ENCODE measurements at places on chromosomes 6 and 20.

DNA sequence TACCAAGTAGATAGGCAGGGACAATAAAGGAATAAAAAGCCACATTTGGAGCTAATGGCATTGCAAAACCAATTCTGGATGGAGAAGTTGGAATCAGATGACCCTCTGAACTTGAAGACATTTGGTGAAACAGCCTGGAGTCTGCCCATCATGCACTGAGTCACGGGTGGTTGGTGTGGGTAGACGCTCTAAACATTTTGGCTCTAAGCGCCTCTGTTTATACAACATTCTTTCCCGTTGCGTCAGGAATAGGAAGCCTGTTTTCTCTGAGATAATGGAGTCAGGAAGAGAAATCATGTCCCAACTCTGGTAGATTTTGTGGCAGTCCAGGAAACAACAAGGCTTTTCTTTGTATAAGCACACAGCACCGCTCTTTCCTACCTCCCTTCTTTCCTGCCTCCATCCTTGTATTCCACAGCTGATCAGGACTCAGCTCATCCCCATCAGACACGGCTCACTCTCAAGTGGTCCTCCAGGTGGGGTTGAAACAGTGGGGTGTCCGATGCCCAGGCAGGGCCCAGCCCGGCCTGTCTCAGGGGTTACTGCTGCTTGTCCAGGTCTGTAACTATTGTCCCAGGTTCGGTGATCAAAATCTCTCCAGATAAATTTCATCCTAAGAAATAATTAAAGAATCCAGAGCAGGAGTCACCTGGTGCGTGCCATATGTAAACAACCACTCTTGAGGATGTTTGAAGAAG lies 12.1 kb upstream of the RAMACL start:
- DNase-seq = peak; percentile 81

DNA sequence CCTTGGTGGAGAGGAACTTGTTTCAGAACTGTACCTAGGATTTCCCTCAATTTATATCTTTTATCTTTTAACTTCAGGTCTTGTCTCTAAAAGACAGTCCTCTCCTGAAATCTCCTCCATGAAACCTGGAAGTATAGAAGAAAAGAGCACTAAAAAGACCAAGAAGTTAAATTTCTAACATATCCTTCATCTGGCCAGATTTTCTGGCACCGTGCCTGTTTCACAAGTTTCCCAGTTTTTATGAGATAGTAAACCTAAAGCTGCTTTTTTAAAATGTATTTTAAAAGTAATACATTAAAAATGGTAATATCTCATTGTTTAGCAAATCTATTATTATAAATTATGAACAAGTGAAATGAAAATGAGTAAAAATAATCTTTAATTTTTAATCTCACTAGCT lies 348.3 kb upstream of the RSPO3 start:
- no peak for DNase-seq

DNA sequence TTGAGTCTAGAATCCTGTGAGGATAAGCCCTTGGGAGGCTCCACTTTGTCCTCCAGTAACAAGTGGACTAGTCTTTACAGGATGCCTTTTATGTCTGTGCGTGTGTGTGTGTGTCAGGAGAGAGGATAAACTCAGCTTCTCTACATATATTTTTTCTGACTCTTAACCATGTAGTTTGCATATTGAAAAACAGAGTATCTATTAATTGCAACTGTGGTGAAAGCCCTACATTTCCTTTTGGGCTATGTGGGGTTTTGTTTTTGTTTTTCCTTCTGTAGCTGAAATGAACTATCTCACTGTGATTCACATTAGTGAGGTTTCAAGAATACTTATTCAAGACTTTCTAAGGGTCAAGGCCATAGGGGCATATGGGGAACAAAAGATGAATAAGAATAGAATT lies 17.7 kb downstream of the TPBG start:
- DNase-seq = no peak

GRCh38 chr6:54729716-54730115 lies 116.9 kb upstream of the FAM83B start:
- DNase-seq = no peak

- DNase-seq = no peak
These were observed 5.0 kb downstream of the MANBAL start for GRCh38 chr20:37294262-37294981.

DNA sequence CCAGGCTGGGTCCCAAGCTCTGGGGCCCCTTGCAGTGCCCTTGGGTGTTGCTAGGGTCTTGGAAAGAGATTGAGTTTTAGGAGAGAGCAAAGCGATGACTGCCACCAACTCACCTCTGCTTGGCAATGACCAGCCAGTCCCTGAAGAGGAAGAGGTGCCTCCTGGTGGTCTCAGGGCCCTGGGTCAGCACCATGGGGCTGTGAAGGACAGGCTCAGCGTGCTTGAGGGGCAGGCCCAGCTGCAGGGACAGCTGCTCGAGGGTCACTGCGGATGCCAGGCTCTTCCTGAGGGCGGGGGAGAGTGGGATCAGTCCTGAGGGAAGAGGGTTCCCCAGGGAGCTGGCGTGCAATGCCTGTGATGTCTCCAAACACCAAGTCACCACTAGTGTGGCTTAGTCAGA lies 50.8 kb upstream of the TAGAP start:
- DNase-seq = no peak

GRCh38 chr20:37345339-37346235 lies at the start of gene SRC:
Gene SRC, plus strand, starts transcription at chr20:37346140. Its CDS starts 38,014 bp downstream, at chr20:37384154.
- DNase-seq = peak; percentile 16

DNA sequence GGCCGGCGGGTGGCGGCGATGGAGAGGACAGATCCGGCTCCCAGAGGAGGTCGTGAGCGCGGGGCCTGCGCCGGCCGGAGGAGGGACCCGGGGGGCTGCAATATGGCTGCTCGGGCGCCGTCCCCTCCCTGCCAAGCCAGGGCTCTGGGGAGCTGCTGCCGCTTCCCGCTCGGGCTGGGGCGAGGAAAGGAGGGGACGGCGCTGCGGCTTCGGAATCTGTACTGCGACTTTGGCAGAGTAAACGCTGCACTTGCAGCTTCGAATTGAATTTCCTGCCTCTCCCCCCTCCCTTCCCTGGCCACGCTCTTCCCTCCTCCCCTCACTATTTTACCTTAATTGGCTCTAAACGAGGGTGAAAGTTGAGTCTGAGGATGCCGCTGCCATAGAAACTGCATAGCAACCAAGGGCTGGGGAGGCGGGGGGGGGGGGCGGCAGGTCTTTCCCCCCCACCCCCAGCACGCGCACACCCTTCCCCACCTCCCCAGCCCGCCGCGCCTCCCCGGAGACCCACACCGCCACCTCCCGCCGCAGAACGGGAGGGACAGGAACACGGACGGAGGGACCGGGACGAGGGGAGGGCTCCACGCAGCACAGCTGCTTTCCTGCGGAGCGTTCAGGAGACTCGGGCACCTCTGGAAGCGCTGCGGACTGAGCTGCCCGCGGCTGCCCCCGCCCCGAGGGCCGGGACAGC lies 93.9 kb downstream of the RNASET2 start:
- DNase-seq = no peak

- DNase-seq = peak; percentile 2
These were observed 306.8 kb downstream of the FOXC1 start for GRCh38 chr6:1916334-1917070.

All from astrocyte of the cerebellum (primary cell).